ENCODE measurements at places on chromosomes 11 and 22.

DNA sequence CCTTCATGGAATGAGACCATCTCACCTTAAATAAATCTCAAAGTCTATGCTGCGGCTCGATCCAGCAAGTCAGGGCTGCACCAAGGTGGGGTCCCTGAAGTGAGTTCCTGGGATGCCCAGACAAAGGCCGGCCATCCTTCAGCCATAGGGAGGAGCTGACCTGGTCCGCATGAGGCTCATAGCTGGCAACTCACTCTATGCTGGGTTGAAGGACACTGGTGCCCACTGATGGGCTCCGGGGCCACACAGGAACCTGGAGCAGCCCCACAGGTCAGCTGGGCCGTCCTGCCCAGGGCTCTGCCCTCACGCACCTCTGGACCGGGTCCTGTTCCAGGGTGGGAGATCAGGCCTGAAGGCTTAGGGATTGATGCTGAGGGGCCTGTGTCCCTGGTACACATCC lies 1339.3 kb downstream of the TBC1D22A start:
- DNase-seq, result no peak

DNA sequence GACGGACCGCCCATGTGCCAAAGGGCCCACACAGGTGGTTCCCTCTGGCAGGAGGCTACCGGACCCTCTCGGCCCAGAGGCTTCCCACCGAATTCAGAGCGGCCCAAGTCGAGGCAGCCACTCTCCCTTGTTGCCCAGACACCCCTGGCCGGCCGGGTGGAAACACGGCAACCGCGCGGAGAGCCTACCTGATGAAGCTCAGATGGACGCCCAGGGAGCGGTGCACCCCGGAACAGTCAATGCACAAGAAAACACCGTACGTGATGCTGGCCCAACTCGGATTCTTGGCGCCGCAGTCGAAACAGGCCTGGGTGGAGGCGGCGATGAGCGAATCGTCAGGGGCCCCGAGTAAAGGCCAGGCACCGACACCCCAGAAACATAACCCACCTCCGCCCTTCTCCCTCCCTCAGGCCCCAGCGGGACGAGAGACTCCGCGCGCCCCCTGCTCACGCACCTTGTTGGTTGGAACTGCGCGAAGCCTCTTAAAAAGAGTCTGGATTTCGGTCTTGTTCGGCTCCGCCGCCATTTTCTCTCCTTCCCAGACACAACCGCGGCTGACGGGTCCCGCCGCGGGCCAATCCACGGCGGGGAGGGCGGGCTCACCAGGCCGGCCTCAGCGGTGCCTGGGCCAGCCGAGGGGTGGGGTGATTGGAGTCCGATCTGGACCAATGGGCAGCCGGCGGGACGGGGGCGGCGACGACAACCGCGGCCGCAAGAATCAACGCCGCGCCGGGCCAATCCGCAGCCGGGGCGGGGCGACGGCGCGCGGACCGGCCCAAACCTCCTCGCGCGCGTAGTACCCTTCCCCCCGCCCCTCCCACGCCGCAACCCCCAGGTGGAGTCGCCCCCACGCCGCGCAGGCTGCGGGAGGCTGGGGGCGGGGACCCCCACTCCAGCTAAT lies at the start of gene ARFGAP2:
TSS of gene ARFGAP2 (minus strand) at position 552 of the 901 bp plus-strand sequence. CDS start at position 526, 26 bp downstream.
- peak; percentile 90 for DNase-seq

DNA sequence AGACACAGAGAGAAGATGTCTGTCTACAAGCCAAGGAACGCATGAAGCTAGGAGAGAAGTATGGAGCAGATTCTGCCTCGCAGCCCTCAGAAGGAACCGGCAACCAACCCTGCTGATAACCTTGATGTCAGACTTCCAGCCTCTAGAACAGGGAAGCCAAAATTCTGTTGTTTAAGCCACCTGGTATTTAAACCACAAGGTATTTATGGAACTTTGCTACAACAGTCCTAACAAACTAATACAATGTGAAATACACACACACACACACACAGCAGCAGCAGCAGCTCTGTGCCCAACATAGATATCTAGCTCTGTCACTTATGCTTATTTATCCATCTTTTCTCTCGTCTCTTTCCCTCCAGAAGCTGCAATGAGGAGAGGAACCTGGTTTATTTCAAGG lies 400.0 kb downstream of the ETS1 start:
- DNase-seq, result no peak

DNA sequence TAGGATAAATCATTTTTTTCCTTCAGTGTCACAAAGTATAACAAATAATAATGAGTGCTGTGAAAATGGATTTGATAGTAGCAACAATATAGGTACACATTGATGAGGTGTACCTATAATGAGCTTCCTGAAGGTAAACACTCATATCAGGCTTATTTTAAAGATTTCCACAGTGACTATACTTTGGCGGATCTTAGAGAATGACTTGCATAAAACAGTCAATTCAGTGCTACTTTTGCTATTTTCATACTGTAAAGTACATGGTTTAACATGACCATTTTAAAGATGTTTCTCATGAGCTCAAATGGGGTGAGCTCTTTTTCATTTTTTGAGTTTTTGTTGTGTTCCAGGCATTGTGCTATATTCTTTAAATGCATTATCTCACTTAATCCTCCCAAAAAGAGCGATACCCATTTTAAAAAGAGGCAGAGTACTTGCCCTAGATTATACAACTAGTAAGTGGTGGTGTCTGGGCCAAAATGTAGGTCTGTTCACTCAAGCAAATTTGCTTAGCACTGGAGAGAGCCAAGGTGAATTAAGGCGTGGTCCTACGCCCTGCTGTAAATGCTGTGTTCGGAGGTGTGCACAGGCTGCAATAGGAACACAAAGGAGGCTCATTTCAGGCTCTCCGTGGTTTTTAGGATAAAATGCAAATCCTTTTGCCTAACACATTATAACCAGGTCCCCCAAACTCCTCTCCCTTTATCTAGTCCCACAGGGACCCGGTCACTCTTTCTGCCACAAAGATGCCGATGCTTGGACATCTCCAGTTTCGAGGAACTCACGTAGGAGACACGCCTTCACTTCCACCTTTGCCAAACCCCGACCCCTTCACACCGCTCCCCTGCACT lies 617 bp upstream of the ALKBH3 start:
- no peak for DNase-seq

DNA sequence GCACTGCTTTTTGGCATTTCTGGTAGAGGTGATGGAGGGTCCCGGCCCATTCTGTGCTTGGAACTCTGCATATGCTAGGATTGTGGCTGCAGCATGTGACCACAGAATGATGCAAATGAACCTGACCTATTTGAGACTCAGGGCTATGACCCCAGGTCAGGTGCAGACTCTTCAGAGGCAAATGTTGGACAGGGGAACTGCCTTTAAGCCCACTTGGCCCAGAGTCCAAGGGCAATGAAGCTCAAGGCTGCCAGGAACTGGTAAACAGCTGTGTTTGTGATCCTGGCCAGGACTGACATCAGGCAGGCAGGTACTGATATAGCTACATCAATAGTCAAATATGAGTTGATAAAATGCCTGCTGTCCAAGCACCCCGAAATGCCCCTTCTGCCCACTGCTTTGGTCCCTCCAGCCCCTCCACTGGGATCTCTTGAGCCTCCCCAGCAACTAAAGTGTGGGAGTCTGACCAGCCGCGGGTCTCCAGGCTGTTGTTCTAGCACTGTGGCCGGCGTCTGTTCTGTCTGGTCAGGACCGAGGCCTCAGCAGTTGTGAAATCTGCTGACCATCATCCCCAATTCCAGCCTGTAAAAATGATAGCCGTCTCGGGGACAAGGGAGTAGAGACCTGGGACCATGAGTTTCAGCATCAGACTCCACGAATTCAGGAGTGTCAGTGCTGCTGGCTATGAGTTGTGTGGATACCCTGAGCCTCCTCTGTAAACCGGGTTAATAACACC lies 82.4 kb upstream of the EIF3D start:
- no peak for DNase-seq

GRCh38 chr11:11807811-11808782 lies 33.7 kb upstream of the USP47 start:
- no peak for DNase-seq

- no peak for DNase-seq
Measured at GRCh38 chr11:134830312-134830711, 418.3 kb upstream of the B3GAT1 start.

DNA sequence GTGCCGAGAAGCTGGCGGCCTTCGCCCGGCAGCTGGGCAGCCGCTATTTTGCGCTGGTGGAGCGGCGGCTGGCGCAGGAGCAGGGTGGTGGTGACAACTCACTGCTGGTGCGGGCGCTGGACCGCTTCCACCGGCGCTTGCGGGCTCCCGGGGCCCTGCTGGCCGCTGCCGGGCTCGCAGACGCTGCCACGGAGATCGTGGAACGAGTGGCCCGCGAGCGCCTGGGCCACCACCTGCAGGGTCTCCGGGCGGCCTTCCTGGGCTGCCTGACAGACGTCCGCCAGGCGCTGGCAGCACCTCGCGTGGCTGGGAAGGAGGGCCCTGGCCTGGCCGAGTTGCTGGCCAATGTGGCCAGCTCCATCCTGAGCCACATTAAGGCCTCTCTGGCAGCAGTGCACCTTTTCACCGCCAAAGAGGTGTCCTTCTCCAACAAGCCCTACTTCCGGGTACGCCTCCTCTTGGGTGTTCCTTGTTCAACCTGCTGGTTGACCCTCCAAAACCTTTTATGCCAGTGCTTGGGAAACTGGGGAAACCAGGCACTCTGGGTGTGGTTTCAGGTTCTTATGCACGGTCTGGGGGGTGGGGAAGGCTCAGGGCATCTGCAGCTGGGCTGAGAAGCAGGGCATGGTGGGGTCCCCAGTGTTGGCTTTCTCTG lies 3.1 kb upstream of the TM7SF2 start:
- no peak for DNase-seq

GRCh38 chr11:93648158-93648557 lies 13.3 kb upstream of the CEP295 start:
- peak; percentile 27 for DNase-seq

DNA sequence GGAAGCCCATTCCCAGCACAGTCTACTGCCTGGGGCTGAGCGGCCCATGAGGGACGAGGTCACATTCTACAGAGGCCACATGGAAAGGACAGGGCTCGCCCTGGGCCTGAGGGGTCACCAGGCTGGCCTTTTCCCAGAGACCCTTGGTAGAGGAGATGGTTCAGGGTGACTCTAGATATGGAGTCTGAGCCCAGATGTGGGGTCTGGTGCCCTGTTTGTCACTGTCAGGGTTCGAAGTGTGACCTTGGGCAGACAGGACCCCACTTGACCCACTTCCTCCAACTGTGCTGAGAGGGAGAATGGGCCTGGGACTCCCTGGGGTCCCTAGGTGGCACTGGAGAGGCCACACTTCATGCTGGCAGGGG lies 81.0 kb downstream of the MYEOV start:
- DNase-seq, result no peak

DNA sequence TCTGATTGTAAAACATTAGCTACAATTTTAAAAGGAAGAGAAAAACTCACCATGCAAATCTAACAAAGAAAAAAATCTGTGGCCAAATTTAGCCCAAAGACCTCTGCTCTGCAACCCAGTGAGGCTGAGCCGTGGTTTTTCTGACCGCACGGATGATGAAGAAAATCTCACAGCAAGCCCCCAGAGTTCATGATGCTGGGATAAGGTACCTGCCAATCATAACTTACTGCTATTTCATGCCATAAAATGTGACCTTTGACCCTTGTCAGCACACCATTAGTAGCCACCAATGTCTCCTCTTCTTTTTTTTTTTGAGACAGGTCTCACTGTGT lies 11.1 kb downstream of the CERK start:
- DNase-seq, result no peak

GRCh38 chr11:87295237-87295636 lies 257.5 kb downstream of the TMEM135 start:
- DNase-seq, result no peak

GRCh38 chr11:88266919-88267318 lies 70.6 kb downstream of the CTSC start:
- DNase-seq, result no peak

DNA sequence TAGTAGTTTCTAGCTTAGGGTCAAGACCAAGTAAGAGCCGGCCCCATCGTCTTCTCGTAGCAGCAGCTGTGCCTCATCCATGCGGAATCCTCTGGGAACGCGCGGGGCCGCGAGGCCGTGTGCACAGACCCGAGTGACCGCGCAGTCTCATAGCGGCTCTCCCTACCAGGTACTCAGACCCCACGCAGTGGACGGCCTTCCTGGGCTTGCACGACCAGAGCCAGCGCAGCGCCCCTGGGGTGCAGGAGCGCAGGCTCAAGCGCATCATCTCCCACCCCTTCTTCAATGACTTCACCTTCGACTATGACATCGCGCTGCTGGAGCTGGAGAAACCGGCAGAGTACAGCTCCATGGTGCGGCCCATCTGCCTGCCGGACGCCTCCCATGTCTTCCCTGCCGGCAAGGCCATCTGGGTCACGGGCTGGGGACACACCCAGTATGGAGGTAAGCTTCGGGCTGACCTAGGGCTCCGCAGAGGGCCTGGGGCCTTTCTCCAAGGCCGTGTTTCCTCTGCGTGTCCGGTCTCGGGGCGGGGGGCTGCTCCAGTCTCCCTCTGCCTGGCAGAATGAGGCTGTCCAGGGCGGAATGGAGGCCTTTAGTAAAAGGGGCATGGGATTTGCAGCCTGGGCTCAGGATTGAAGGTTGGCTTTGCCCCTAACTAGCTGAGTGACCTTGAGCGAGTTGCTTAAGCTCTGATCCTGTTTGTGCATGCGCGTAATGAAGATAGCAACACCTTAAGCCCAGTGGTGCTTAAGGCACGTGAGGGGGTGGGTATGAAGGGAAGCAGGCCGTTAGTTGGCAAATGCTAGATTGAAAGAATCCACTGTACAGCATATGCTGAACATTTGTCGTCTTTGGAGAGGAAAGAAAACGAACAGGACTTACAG lies 48.9 kb downstream of the ST14 start:
- DNase-seq, result no peak

- DNase-seq, result no peak
Measured at GRCh38 chr11:64629796-64630562, 39.0 kb downstream of the SLC22A12 start.

DNA sequence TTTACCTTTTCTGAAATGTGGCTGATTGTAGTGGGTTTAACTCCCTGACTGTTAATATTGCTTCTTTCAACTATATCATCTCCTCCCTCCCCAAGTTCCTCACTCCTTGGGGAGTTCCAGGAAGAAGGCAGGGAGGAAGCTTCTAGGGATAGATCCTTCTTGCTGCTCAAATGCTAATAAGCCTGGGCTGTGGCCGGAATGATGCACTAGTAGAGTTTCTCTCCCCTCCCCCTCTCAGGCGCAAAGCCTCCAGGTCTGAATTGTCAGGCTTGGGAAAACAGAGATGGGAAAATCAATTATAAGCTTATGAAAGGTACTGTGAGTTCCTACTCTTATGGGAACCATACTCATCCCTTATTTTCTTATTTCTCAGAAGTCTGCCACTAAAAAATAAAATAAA lies 30.8 kb downstream of the FEZ1 start:
- DNase-seq, result no peak

DNA sequence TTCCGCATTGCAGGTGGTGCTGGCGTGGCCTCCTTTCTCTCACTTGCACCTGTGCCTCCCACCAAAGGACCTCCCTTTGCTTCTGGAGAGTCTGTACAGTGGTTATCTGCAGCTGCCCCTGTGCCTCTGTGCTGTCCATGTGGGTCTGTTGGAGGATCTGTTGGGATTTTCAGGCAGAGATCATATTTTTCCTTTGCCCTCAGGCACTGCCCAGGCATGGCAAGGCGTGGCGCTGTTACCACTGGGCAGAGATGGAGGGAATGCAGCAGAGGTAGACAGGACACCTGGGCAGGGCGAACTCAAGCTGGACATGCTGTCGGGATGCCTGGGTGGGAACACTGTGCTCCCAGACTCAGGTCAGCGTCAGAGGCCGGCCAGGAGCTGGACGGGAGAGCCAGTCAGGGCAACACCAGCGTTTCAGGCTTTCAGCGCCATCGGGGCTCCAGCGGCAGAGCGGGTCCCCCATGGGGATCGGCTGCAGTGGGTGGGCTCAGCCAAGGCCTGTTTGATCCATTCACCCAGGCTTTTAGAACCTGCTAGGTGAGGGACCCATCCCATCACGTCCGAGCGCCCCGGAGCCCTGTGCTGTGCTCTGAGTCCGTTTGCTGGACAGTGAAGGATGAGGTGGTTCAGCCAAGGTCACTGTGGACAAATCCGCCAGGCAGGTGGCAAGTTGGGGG lies 718.9 kb downstream of the BRD1 start:
- no peak for DNase-seq
